Mesenchymal stem cell (in vitro differentiated cells and primary cell): ENCODE measurements at places on chromosomes 16 and 17.

- peak; percentile 41 for DNase-seq
Observed at GRCh38 chr16:30112197-30113030, 923 bp downstream of the GDPD3 start.

GRCh38 chr17:9037736-9038135 lies 16.4 kb downstream of the NTN1 start:
- no peak for DNase-seq

DNA sequence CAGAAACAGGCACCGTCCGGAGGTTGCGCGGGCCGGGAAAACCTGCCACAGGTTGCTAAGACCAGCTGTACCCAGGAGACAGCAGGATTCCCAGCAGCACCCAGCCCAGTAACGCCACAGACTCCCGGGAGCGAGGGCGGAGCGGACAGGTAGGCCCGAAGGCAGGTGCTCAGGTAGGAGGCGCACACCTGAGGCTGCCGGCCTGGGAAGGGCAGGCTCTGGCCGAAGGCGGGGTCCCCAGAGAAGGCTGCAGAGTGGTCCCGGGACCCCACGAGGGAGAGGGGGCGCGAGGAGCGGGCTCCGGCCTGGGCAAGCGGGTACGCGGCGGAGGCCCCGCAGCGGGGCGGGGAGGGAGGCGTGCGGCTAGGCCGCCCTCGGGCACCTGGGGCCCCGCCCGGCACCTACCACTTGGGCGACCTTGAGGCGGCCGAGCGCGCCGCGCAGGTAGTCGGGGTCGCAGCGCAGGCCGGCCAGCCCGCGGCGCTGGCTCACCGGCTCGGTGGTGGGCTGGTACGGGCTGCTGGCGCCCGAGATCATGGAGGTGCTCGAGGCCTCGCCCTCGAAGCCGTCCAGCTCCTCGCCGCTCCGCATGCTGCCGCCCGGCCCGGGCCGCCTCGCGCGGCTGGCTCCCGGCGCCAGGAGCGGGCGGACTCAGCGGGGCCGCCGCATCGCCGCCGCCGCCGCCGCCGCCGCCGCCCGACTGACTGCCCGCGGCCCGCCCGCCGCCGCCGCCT lies 441 bp downstream of the CMTM4 start:
- no peak for DNase-seq

GRCh38 chr17:81090361-81091136 lies 55.6 kb downstream of the BAIAP2 start:
- DNase-seq, result peak; percentile 20

GRCh38 chr17:48513666-48514455 lies 16.9 kb downstream of the HOXB1 start:
- DNase-seq, result no peak

DNA sequence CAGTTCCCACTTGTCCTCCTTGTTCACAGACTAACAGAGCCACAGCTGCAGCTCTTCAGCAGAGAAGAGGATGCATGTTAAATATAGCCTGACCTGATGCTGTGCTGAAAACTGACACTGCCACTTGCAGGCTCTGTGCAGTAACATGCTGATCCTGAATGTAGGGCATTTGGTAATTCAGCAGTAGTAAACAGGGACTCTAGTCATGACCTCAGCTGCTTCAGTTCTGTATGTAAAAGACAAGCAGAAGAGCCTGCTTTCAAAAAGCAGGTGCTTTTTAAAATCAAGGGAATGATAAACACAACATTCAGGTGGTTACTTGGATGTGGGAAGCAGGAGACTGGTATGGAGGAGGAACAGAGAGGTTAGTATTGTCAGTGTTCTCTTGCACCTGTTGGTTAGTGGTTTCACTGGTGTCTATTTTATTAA lies 33.8 kb downstream of the ESRP2 start:
- DNase-seq, result peak; percentile 66

DNA sequence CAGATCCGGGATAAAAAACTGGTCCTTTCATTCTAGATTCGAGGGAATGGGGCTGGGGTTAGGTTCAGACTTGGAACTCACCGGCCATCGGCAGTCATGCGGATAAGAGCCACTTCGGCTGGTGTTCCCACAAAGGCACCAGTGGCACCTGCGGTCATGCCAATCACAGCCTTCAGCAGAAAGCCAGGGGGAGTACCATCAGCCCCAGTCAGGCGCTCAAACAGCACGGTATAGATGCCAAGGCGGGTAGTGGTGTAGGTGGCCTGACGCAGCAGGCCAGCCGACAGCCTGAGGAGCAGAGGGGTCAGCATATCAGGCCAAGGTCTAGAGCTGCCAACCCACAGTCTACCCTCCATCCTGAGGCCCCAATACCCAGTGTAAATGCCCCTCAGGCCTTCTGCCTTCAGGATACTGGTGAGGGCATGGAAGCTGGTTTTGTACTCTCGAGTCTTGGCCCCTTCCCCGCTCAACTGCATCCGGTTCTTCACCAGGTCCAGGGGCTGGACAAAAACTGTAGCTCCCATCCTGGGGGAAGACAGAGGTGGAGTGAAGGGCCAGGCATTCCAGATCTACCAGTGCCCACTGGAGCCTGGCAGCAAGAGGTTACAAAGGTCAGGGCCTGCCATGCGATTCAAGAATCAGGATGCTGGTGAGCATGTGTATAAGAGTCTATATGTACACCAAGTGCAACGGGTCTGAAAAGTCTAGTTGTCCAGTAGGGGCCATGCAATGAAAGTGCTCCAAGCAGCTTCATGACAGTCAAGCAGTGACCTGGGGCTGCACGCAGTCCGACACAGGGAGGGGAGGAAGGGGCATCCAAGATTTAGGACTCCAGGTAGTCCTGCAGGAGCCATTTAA lies 929 bp downstream of the SLC25A11 start:
- DNase-seq, result peak; percentile 46

GRCh38 chr17:12627781-12628451 lies 37.8 kb upstream of the MYOCD start:
- peak; percentile 89 for DNase-seq

DNA sequence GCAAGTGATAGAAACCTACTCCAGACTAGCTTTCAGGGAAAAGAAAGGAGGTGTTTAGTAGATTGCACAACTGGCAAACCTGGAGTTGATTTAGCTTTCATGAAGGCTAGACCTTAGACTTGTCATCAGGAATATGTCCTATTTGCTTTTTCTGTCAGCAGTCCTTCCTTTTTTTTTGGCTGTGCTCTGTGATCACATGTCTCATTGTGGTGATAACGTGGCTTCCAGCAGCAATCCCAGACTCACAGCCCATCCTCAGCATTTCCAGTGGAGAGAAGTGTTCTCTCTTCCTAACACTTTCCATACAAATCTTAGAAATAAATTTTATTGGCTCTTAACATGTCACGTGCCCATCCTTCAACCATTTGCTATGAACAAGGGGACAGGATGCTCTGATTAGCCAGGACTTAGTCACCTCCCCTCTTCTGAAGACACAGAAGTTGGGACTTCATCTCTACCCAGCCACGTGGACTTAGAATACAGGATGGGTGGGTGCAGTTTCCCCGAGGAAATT lies 74.7 kb downstream of the CDH13 start:
- DNase-seq, result peak; percentile 32

- no peak for DNase-seq
Observed at GRCh38 chr16:88469615-88470395, 16.7 kb downstream of the ZFPM1 start.

DNA sequence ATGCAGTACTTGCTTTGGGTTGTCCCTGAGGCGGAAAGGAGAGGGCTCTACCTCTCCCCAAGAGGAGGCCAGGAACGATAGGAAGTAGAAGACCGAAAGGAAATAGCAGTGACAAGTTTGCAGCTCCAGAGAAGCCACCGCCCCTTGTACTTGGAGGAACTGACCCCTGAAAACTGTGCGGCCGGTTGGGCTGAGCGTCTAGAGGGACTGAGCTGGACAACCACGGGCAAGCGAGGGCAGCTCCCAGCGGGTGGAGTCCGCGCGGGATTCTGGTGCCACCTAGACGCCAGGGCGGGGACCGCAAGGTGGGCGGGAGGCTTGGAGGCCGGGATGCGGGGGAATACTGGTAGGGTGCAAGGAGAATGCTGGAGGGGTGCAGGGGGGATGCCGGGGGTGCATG lies 1.3 kb upstream of the SLC6A4 start:
- peak; percentile 41 for DNase-seq

DNA sequence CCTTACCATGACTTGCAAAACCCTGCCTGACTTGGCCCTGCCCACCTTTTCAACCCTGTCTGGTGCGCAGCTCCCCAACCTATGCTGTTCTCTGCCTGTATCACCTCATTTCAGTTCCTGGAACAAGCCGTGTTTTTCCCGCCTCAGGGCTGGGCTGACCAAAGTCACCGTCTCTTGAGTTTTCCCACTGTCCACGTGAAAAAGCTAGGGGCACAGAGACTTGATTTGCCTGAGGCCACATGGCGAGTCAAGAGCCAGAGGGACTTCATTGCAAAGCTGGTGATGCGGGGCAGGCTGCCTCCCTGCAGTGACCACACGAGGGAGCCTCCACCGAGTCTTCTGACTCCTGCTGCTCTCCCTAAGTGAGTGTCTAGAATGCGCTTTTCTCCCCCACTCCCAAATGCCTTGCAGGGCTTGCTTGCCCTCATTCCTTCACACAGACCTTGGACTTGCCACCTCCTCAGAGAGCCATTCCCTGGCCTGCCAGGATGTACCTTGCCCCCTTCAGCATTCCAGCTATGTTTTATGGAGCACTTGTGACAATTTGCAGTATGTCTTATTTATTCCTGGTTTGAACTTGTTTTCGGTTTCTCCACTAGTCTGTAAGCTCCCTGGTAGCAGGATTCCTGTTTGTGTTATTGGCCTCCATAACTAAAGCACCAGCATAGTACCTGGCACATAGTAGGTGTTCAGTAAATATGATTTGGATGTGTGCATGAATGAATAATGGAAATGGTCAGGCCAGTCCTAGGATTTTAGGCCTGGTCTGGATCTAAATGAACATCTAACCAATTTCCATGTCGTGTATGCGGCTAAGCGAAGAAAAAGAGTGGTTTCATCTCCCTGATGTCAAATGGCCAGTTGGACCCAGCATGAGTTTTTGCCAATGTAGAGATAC lies 252.3 kb downstream of the SNX29 start:
- DNase-seq, result peak; percentile 65

DNA sequence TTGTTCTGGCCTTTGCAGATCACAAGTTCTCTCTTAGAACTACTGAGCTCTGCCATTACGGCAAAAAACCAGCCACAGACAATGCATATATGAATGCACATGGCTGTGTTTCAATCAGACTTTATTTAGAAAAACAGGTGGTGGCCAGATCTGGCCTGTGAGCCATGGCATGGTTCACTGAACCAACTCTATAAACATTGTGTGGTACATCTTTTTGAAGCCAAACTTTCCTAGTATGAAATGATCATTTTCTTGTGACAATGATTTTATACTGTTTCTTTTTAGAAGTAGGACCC lies 65.9 kb upstream of the AMZ2 start:
- no peak for DNase-seq

- DNase-seq, result no peak
Observed at GRCh38 chr17:78124081-78124835, 4.3 kb downstream of the TMC6 start.

DNA sequence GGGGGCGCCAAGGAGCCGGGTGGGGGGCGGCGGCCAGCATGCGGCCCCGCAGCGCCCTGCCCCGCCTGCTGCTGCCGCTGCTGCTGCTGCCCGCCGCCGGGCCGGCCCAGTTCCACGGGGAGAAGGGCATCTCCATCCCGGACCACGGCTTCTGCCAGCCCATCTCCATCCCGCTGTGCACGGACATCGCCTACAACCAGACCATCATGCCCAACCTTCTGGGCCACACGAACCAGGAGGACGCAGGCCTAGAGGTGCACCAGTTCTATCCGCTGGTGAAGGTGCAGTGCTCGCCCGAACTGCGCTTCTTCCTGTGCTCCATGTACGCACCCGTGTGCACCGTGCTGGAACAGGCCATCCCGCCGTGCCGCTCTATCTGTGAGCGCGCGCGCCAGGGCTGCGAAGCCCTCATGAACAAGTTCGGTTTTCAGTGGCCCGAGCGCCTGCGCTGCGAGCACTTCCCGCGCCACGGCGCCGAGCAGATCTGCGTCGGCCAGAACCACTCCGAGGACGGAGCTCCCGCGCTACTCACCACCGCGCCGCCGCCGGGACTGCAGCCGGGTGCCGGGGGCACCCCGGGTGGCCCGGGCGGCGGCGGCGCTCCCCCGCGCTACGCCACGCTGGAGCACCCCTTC lies 484 bp downstream of the FZD2 start:
- peak; percentile 85 for DNase-seq

- no peak for DNase-seq
Observed at GRCh38 chr17:40518401-40519088, 17.1 kb upstream of the TNS4 start.

GRCh38 chr16:66131895-66132294 lies 234.6 kb upstream of the CDH5 start:
- DNase-seq, result no peak

DNA sequence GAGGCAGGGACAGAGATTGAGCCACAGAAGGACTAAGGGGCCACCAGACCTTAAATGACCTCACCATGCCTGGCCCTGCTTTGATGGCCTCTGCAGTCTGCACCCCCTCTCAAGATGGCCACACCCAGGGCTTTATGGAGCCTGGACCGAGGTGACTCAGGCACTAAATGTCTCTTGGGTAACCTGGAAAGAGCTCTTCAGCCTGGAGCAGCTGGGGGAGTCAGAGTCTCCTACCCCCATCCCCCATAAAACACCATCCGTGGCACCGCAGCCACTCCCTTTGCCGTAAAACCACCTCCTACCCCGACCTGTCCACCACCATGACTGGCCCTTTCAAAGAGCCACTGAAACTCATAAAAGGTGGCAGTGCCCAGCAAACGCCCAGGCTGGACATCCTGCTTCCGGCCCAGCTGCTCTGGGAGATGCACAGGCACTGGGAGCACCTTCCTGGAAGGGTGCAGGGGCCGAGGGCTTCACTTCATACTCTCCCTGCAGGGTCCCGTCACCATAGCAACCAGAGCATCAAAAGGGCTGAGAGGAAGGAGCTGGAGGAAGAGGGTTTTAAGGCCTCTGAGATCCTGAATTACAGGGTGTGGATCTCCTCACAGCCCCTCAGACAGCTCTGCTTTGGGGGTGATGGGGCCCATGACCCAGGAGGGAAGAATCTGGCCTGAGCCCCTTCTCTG lies 22.3 kb downstream of the FOXN1 start:
- DNase-seq, result peak; percentile 23

- DNase-seq, result no peak
Observed at GRCh38 chr17:17635126-17635525, 43.6 kb upstream of the PEMT start.

GRCh38 chr17:67492824-67493517 lies 115.9 kb downstream of the PITPNC1 start:
- no peak for DNase-seq

GRCh38 chr17:21039839-21040575 lies 2.8 kb downstream of the USP22 start:
- DNase-seq, result peak; percentile 54

GRCh38 chr17:34443619-34444469 lies 80.8 kb upstream of the CCL1 start:
- no peak for DNase-seq

- DNase-seq, result peak; percentile 93
Observed at GRCh38 chr16:234468-235305, at the start of gene FAM234A. TSS of gene FAM234A (plus strand) at chr16:234821. CDS start at chr16:254414, 19,593 bp downstream.

- no peak for DNase-seq
Observed at GRCh38 chr17:70115126-70115525, 40.1 kb downstream of the KCNJ16 start.

DNA sequence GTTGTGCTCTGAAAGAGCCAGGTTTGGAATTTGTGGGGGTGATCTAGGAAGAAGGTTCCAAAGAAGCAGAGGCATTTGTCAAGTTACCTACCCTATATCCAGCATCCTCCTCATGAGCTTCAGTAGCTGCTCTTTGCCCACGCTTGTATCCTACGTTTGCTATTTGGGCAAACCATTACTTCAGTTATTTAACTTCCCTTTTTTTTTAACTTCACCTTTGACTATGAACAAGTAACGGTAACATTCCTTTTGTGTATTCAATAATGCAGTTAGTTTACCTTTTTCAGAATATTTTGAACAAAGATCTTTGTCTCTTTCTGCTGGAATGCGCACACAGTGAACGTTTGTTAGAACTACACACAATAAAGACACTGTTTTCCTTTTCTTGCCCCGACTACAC lies 41.5 kb downstream of the CYB5B start:
- no peak for DNase-seq
